Fibroblast of the aortic adventitia (primary cell): ENCODE measurements at places on chromosomes 5 and 9.
A peak's percentile ranks its signal among the peaks of the same experiment; 100 is the strongest.

- DNase-seq: no peak
Measured at GRCh38 chr9:131639769-131640437, 94.6 kb downstream of the PRRT1B start.

DNA sequence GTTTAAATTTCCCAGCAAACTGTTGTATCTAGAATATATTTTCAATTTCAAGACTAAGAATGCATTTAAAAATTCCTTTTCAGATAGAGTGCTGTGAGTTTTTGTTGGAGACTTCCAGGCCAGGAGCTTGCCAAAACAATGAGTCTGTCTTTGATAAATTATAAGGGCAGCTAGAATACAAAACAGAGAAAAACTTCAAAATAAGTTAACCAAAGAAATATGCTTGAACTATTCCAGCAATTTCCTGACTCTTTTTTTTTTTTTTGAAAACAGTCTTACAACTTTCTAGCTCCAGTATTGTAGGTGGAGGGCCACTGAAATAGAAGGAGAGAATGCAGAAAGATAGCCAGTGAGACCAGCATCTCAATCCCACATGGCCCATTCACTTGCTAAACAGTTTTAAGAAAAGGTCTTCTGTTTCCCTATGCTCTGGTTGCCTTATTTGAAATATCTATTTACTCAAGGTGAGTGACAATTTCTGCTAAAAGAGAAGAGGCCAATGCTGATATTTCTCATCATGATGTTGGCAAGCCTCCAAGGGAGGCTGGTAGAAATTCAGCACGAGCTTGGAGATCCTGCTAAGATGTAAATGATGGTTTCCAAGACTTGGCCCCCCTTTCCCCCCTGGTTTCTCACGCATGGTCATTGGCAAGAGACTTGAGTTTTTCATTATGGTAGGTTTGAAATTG is 103.2 kb downstream of the USP20 start:
- peak; percentile 95 for DNase-seq

- no peak for DNase-seq
Measured at GRCh38 chr5:9347541-9348295, 198.2 kb downstream of the SEMA5A start.

GRCh38 chr9:130870491-130871381 is 25.9 kb downstream of the QRFP start:
- no peak for DNase-seq

DNA sequence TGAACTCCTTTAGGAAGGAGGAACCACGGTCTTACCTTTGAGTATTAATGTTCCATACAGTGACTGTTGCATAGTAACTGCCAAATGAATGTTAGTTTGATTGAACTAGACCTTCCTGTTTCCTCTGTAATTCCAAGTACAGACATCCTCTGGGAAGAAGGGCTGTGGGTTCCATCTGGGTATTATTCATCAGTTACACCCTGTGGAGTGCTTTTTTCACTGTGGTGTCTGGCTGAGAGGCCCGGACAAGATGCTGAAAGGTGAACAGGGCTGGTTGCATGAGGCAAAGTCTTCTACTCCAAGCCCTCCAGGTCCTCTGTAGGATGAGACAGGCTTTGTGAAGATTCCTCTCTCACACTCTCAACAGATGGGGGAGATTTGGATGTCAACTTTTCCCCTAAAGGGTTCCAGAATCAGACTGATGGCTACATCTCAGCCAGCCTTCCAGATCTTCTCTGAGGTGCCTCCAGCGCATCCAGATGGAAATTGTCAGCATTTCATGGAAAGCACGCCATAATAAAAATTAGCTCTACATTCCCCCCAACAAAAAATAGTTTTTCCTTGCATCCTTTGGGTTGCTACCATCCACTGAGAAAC is 230.9 kb downstream of the GAS1 start:
- DNase-seq: no peak

DNA sequence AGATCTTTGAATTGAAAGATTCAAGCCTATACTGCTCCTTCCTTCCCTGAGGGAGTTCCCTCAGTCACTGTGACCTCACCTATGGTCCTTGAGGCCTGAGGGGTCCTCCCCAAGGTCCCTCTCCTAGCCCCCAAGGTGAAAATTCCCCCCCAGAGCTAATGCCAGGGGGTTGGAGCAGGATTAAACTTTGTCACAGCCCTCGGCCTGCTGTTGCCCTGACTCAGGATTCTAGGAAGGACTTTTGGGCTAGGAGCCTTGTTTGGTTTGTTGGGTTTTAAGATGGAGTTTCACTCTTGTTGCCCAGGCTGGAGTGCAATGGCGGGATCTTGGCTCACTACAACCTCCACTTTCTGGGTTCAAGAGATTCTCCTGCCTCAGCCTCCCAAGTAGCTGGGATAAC is 123.2 kb downstream of the C5orf15 start:
- no peak for DNase-seq

GRCh38 chr9:106421772-106422171 is 441.2 kb upstream of the ZNF462 start:
- no peak for DNase-seq

- no peak for DNase-seq
Measured at GRCh38 chr5:108271127-108271526, 110.8 kb downstream of the FBXL17 start.

DNA sequence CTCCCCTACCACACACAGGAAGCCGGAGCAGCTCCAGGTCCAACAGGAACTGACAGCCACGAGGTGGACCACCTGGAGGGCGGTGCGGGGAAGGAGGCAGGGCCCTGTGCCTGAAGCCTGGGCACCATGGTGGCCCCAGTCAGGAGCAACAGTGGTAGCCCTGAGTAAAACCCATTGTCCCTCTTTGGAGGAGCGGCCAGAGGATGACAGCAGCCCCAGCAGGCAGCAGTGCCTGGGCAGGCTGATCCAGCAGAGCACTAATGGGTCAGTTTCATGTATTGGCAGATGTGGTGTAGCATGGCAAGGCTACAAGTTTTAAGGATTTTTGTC is 47.7 kb upstream of the GARNL3 start:
- DNase-seq: no peak

DNA sequence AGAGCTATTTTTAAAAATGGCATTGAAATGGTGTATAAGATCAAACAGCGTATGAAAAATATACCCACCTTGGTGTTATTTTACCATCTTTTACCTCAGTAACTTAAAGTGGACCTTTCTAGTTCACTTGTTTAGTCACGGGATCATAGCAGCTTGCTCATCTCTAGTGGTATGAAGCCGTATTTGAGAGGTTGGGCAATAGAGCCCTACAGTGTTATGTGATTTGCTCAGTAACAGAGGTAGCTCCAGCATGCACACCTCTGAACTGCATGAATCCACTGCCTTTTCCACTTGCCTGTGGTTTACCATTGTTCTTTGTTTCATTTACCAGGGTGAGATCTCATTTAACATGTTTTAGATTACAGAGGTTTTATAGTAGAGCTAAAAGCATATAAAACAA is 134.4 kb downstream of the ATG10 start:
- peak; percentile 5 for DNase-seq

GRCh38 chr9:4370501-4370900 is 70.6 kb upstream of the GLIS3 start:
- no peak for DNase-seq

DNA sequence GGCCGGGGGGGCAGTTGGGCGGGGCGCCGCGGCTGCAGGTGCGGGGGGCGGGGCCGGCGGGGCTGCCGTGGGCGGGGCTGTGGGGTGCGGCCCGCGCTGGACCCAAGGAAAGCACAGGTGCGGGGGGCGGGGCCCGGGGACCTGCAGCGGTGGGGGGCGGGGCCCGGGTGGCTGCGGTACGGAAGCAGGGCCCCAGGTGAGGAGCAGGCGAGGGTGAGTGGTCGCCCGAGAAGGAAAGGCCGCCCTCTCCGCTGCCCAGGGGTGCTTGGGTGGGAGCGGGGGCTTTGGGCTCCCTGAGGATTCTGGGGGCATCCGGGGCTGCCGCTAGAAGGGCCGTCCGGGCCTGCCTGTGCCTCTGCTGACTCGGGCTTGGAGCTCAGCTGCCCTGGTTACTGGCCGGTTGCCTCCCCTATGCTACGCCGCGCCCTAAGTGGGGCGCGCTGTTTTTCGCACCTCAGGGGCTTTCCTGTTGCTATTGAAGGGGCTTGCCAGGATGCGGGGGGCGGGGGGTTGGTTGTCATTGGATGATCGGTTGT is 767 bp downstream of the RALGPS1 start:
- DNase-seq: no peak

DNA sequence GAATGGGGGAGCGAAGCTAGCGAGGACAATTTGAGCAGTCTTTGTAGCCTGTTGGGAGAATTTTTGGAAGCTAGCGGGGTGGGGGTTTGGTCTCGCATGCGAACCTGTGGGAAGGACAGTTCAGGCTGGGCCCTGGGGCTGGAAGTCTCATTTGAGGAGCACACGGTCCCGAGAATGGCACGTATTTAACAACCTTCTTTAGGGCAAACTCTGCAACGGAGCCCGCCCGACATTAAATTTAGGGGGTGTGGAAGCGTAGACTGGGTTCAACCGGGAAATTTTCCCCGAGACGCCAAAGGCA is 35.2 kb upstream of the NFIB start:
- DNase-seq: no peak

- no peak for DNase-seq
Measured at GRCh38 chr5:61348447-61348846, 16.4 kb downstream of the ZSWIM6 start.

DNA sequence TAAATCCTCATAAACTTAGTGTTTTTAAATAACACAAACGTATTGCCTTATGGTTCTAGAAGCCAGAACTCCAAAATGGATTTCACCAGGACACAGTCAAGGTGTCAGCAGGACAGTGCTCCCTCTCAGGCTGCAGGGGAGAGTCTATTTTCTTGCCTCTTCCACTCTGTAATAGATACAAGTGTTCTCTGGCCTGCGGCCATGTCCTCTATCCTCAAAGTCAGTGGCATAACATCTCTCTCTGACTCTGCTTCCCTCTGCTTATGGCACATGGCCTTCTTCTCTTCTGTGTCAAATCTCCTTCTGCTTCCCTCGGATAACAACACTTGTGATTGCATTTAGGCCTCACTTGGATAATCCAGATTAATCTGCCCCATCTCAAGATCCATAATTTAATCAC is 129.4 kb upstream of the OR13F1 start:
- DNase-seq: no peak

GRCh38 chr5:179409806-179410205 is 64.5 kb upstream of the ADAMTS2 start:
- DNase-seq: no peak

- DNase-seq: peak; percentile 77
Measured at GRCh38 chr5:103624035-103624480, 61.5 kb upstream of the NUDT12 start.

DNA sequence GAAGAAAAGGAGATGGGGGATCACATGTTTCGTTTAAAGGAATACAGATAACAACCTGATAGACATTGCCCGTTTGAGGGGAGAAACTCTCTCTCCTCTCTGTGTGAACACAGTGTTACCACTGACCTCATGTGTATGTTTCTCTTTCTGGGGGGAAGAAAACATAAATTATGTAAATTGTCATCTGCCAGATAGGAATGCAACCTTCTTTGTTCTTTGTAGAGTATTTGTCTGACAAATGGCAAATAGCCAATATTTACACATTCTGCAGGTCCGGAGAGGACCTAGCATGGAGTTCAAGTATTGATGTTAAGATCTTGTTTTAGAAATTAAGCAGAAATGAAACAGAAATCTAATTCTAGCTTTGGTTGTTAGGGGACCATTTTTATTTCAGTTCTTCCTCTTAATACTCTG is 276.3 kb downstream of the SAXO1 start:
- DNase-seq: no peak

DNA sequence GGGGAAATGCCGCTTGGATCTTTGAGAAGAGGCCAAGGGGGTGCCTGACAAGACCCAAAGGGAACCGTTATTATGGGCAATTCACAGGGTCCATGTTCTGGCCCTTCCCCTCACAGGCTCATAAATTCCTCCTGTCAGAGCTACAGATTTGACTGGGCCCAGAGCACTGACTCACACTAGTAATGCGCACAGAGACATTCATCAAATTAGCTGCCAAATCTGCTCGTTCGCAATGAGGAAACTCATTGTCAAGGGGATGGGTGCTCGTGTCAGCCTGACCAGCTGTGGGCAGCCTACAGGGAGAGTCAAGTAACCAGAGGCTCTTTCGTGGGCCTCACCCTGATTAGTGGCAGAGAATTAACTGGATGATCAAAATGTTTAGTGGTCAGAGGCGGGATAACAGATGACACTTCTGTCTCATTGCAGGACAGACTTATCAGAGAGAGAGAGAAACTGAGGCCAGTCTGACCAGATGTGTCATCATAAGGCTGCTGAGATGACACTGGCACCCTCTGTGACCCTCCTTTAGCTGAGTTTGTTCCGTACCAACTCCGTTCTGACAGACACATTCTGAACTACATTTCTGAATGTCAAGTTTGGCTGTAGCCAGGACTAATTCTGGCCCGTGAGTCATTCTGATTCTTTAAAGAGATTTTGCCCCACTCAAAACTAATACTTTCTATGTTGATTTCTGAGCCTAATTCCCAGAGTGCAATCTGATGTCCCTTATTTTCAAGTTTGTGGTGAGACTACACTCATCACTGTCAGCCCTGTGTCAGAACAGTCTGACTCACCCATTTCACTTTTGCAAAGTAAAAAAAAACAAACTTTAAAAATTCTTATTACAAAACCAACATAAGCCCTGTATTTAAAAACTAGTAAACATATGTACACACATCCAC is 377.1 kb downstream of the ACTL7B start:
- peak; percentile 99 for DNase-seq

GRCh38 chr9:38026840-38027527 is 42.0 kb downstream of the SHB start:
- DNase-seq: no peak

DNA sequence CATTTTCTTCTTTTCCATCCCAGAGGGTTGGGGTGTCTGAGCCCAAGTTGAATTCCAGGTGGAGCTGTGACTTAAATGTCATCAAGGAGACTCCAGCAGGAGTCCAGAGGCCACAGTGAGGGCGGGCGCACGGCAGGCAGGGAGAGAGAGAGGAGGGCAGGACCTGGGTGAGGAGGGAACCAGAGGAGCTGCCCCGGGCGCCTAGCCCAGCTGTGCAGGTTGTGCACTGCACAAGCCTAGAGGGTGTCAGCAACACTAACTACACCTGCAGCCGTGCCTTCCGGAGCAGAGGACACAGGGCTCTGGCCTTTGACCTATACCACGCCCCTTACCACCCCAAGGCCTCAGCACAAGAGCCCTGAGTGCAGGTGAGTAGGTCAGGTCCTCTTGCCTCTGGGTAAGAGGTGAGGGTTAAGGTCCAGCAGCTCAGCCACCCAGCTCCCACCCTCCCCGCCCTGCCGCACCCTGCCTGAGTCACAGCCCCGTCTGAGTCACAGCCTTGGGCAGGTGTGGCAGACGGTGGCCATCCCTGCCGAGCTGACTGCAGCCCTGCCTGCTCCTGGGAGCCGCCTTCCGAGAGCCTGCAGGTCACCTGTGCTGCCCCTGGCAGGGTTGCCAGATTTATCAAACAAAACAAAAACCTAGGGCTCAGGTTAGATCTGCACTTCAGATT is 6.4 kb upstream of the AGPAT2 start:
- DNase-seq: no peak

DNA sequence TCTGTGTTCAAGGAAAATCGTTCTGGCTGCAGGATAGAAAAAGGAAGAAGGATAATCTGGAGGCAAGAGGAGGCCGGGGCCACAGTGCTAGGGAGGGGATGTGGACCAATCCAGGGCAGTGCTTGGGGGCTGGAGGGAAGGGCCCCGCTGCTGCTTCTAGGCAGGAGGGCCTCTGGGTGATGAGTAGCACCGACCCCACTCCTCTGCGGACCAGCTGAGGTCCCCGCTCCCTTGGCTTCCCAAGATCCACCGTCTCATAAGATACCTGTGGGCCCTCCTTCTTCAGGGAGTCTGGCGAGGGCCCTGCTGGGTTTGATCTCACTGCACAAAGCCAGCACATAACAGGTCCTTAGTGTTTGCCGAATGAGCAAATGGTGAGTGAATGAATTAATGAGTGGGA is 93.5 kb upstream of the MVB12B start:
- no peak for DNase-seq

- DNase-seq: no peak
Measured at GRCh38 chr9:114989600-114990410, 59.4 kb upstream of the TNFSF8 start.
